ENCODE measurements at places on chromosomes 7 and 10.

DNA sequence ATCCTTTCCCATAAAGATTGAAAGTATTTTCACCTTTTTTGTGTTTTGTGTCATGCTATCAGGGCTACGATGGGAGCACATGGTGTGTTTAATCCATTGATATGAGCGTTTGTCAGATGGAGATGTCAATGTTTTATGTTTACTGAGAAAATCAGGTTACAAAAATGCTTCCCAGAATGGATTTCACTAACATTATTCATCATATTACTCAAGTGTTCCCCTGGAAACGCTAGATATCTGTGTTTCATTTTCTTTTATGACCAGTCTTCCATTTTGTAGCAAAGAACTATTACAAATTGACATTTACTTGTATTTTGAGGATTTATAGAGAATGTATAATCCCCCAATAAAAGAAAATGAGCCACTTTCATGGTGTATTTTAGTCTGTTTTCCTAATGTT is 293.5 kb upstream of the AKR1E2 start:
- no peaks in the 10 kb centered on the region for H3K27me3 ChIP-seq
- peak overlapping the region; percentile 58 for H3K4me3 ChIP-seq
- H3K36me3 ChIP-seq = no peaks in the 10 kb centered on the region
- H3K27ac ChIP-seq = peak overlapping the region; percentile 98

DNA sequence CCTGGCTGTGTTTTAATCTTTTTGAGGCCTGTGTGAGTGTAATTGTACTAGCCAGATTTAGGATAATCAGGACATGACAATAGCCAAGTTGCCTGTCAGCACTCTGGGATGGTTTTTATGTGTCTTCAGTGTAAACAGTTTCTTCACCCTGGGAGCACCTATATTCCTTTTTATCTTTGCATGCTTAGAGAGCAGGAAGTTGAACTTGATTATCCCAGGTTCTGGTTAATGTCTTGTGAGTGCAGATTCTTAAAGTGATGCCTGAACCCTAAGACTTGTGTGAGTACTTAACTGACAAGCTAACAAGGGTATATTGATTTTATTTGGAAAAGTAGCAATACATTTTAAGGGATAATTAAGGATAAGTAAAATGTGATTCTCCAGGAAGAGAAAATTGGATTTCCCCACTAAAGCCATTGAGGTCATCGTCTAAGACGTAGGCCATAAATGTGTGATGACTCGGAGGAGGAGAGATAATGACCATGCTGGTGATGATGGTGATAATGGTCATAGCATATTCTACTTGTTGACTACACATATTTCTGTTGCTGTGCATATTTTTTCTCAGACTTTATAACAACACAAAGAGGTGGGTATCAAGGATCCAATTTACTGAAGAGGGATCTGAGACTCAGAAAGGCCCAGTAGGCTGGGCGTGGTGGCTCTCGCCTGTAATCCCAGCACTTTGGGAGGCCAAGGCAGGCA is 234.7 kb downstream of the CAMK1D start:
- DNase-seq = no peak
- H3K4me1 ChIP-seq = no peaks in the 10 kb centered on the region

DNA sequence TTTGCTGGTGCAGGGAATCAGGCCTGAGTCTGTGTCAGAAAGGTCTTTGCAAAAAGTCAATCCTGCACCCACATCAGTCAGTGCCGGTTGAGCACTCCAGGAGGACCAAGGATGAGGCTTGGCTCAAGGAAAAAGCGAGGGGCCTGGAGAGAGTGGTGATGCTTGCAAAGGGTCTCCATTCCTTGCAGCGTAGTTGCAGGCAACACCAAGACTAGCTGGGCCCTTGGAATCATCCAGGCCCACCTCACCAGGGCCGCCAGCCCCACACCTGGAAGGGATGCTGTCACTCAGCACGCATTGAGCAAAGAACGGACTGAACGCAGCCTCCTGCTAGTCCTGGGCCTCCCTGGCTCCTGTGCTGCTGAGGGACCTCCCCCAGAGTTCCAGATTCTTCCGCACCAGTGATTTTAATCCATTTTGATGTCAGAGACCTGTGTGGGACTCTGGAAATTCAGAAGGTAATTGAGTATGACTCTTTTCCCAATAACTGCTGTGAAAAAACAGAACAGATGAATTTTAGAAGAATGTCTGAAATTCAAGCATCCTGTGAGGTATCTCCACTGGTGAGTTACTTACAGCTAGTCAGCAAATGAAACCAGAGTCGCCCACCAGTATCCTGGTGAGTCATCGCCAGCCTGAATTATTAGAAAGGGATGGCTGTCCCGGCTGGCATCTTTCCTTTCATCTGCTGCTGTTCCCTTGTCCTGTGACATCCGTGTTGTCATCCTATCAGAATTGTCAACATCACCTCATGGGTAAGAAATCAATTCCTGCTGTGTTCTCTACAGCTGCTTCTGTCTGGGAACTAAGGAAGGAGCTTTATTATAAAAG is 150.8 kb upstream of the NPS start:
- H3K27me3 ChIP-seq = no peaks in the 10 kb centered on the region
- H3K4me1 ChIP-seq = peaks cover 6% of the 10 kb centered on the region
- 0 out of 2 replicates have a peak overlapping the region, but pooled peaks have one; percentile 5 for H3K27ac ChIP-seq
- no peak overlapping the region for H3K4me3 ChIP-seq
- no peaks in the 10 kb centered on the region for H3K36me3 ChIP-seq

GRCh38 chr10:3786295-3787015 is 1.4 kb upstream of the KLF6 start:
- H3K4me1 ChIP-seq = no peaks in the 10 kb centered on the region
- H3K27ac ChIP-seq = peak overlapping the region; percentile 94
- peak overlapping the region; percentile 68 for H3K4me3 ChIP-seq
- no peak for DNase-seq

DNA sequence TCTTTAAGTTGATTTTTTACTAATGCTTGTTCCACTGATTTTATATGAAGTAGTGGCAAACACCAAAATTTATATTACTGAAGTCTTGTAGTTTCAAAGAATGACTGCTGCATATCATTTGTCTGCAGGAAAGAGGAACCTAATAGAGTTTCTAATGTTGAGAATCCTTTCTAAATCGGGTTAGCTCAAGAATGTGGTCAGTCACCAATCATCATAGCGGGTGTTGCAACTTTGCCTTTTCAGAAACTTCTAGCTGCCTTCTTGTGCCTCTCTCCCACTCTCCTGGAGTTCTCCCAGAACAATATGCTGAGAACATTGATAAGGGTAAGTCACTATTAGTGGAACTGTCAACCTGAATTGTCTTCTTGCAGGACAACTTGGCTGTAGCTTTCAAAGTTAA is 524.8 kb upstream of the SORCS1 start:
- H3K4me3 ChIP-seq = no peak overlapping the region
- no peaks in the 10 kb centered on the region for H3K27me3 ChIP-seq
- no peaks in the 10 kb centered on the region for H3K36me3 ChIP-seq
- H3K27ac ChIP-seq = no peak overlapping the region

DNA sequence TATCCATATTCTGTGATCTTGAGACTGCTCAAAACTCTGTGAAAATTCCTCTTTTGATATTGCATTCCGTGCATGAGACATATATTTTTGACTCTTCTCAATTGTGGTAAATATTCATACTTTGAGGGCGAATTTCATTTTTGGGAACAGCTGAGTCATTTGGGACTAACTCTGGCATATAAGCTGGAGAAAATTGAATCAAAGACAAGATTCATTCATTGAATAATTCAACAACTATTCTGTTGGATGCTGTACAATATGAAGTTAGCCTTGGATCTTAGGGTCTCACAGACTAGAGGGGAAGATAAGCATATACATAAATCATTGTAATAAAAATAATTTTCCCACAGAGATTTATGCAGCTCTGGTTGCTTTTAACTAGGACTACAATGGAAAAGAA is 183.2 kb upstream of the NEBL start:
- no peak overlapping the region for H3K27ac ChIP-seq
- no peak overlapping the region for H3K4me3 ChIP-seq
- DNase-seq = peak; percentile 25

- H3K4me1 ChIP-seq = 0 out of 2 replicates have a peak, but pooled peaks cover 8% of the 10 kb centered on the region
- no peaks in the 10 kb centered on the region for H3K27me3 ChIP-seq
- H3K4me3 ChIP-seq = no peak overlapping the region
- DNase-seq = peak; percentile 9
- no peak overlapping the region for H3K27ac ChIP-seq
These were observed 32.6 kb downstream of the IMMP2L start for GRCh38 chr7:111529507-111530355.

DNA sequence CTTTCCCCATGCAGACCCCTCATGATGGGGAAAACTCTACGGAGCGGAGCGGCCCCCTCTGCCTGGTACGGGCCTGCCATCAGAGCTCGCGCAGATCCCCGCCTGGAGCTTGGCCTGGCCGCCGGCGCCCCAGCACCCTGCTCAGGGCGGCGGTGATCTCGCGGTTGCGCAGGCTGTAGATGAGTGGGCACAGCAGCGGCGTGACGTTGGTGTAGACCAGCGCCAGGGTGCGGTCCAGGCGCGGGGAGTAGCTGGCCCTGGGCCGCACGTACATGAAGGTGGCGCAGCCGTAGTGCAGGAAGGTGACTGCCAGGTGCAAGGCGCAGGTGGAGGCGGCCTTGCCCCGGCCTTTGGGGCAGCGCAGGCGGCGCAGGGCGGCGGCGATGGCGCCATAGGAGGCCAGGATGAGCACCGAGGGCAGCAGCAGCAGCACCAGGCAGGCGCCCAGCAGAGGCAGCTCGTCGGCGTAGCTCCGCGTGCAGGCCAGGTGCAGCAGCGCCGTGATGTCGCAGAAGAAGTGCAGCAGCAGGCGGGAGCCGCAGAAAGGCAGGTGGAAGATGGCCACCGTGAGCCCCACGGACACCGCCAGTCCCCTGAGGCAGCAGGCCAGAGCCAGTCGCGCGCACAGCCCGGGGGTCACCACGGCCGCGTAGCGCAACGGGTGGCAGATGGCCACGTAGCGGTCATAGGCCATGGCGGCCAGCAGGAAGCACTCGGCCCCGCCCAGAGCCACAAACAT is 33.4 kb downstream of the TAS2R41 start:
- no peak overlapping the region for H3K27ac ChIP-seq
- H3K4me1 ChIP-seq = peaks cover 15% of the 10 kb centered on the region
- DNase-seq = no peak
- no peak overlapping the region for H3K4me3 ChIP-seq
- no peaks in the 10 kb centered on the region for H3K27me3 ChIP-seq
- no peaks in the 10 kb centered on the region for H3K36me3 ChIP-seq

GRCh38 chr10:35569111-35569707 is 35.9 kb upstream of the GJD4 start:
- peaks cover 20% of the 10 kb centered on the region for H3K36me3 ChIP-seq
- no peak overlapping the region for H3K27ac ChIP-seq
- H3K4me1 ChIP-seq = peaks cover 14% of the 10 kb centered on the region
- no peaks in the 10 kb centered on the region for H3K27me3 ChIP-seq

GRCh38 chr10:100579261-100580090 is 43.7 kb downstream of the HIF1AN start:
- no peaks in the 10 kb centered on the region for H3K36me3 ChIP-seq
- no peak overlapping the region for H3K4me3 ChIP-seq
- H3K4me1 ChIP-seq = no peaks in the 10 kb centered on the region
- H3K27ac ChIP-seq = no peak overlapping the region

GRCh38 chr10:58348571-58349033 is 13.8 kb downstream of the UBE2D1 start:
- no peaks in the 10 kb centered on the region for H3K27me3 ChIP-seq
- H3K27ac ChIP-seq = no peak overlapping the region
- no peak overlapping the region for H3K4me3 ChIP-seq
- H3K4me1 ChIP-seq = peaks cover 12% of the 10 kb centered on the region
- no peaks in the 10 kb centered on the region for H3K36me3 ChIP-seq

DNA sequence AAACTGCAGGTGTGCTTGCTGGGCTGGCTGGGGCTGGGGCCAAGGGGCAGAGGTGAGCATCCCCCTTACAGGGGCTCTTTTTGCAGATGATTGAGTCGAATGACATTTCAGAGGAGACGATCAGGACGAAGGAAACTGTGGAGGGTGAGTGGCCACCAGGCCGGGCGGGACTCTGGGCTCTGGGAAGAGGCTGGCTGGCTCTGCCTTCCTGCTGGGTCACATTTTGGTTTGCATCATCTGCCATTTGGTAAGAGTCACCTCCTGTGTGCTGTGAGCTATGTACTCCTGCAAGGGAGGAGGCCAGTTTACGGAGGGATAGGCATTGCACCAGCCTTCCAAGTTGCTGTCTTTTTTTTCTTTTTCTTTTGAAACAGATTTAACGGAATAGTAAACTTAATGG is 73.0 kb upstream of the GTF2IRD1 start:
- peak; percentile 77 for DNase-seq
- H3K36me3 ChIP-seq = peaks cover 13% of the 10 kb centered on the region
- H3K4me1 ChIP-seq = no peaks in the 10 kb centered on the region
- H3K27me3 ChIP-seq = no peaks in the 10 kb centered on the region
- H3K27ac ChIP-seq = peak overlapping the region; percentile 29

GRCh38 chr10:21494191-21495001 is 31.1 kb downstream of the SKIDA1 start:
- H3K27ac ChIP-seq = no peak overlapping the region
- no peaks in the 10 kb centered on the region for H3K36me3 ChIP-seq
- H3K27me3 ChIP-seq = no peaks in the 10 kb centered on the region

All from GM23248 (cell line).